Neural crest cell (in vitro differentiated cells): ENCODE measurements at places on chromosomes 6 and 20.
A peak's percentile ranks its signal among the peaks of the same experiment; 100 is the strongest.

GRCh38 chr20:34344238-34344637 is 18.8 kb upstream of the ITCH start:
- no peak for DNase-seq

- DNase-seq = no peak
These were observed 16.7 kb downstream of the TRAPPC3L start for GRCh38 chr6:116528780-116529179.

DNA sequence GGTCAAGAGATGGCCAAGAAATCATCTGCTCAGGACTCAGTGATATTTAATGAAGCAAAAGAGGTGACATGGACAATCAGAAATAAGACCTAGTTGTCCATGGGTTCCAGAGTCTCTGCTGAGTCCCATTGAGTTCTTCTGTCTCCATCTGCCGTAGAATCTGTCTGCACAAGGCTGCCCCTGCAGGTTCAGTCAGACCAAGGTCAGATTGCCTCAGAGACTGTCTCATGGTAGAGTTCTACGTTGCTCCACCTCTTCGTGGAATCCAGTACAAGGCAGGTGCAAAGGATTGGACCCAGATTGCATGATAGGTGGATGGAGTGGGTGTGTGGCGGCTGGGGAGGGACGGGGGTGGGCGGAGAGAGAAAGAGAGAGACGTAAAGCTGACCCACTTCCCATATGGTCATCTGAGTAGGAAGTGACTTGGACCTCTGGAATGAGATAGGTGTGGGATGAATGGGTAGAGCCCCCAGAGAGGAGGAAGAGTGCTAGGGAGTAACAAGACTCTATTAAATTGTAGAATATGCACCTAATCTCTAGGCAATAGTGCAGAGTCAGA is 75.3 kb downstream of the SOBP start:
- no peak for DNase-seq

- DNase-seq = no peak
These were observed 241.2 kb downstream of the FRK start for GRCh38 chr6:115819506-115819905.

DNA sequence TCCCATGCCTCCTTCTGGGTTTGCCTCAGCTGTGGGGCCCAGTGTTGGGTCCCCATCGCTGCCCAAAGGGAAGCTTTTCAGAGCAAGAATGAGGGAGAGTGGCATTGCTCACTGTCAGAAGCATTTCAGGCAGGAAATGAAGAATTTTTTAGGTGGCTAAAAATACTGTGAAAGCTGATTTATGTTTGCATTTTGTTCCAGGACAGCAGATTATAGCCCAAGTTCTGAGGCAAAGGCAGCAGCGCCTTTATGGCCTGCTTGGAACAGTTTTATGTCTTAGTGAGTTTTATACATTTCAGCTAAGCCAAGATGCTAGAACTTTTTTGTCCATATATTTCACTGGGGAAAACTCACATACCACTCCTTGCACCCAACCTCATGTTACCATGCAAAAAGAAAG is 4.3 kb upstream of the CCDC167 start:
- no peak for DNase-seq

DNA sequence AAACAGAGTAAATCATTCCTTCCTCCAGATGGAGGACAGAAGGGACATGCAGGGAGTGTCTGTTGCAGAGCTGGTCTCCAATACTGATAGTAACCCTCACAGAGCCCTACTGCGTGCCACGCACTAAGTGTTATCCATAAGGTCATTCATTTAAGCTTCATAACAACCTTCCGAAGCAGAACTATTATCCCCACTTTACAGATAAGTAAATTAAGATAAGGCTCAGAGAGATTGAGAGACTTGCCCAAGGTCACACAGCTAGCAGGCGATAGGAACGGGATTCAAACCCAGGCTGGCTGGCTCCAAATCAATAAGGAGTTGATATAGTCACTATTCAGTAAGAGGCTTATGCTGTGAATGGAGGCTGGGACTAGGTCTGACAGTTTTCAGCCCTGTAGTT is 30.6 kb downstream of the CPNE5 start:
- DNase-seq = no peak

DNA sequence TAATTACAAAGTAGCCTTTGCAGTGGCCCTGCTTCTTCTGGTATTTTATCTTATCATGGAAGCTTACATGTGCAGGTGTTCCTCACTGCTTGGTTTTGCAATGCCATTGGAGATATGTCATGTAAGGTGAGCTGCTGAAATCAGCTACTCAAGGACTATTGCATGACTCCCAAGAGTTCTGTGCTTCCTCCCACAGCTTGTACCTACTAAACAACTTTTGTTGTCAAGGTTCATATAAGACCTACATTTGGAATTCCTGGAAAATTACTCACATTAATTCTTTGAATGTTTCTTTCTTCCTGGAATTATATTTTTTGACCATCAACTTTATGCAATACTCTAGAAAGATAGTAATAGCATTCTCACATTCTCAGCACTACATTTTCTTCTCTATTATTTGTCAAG is 427.5 kb upstream of the HSF2 start:
- no peak for DNase-seq

GRCh38 chr6:46102123-46102522 is 27.7 kb upstream of the ENPP4 start:
- DNase-seq = no peak

DNA sequence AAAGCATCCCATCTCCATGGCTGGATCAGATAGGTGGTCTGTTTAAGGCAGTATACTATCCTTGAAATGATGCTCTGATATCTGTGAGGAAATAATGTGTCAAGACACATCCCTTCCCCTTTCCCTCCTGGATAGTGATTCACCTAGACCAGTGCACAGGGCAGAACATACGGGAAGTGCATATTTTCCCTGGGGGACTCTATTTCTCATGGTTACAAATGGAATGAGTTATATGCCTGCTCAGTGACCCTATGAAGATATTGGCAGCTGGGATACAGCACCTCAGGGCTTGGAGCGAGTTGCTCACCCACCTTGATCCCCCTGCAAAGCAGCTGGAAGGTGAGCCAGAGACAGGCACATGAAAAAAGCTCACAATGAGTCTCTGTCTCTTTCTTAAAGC is 67.5 kb upstream of the PRL start:
- DNase-seq = no peak

DNA sequence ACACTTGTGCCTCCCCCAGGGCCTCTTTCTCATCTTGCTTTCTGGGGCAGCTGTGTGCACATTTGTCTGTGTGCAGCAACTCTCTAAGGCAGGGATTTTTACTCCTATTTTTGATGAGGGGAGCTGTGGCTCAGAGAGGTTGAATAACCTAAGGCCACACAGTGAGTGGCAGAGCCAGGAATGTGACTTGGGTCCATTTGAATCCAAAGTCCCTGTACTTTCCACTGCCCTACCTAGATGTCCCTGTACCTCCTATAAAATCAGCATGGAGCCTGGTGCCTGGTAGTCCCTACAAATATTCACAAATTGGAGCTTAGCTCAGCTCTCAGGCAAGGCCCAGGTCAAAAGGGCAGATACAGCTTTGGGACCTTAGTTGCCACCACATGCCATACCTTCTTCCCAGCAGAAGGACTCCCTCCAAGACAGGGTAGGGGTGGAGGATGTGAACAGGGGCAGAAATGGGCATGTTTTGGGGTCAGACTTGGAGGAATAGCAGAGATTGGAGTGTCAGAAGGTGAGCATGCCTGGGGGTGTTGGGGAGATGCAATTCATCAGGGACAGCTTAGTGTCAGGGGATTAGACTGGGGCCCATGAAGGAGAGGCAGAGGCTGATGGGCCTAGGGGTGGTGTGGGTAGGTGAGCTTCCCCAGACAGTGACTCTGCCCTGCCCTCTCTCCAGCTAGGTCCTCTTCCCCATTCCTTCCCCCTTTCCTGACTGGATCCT is 4.1 kb upstream of the VEGFA start:
- no peak for DNase-seq

- no peak for DNase-seq
These were observed 39.0 kb downstream of the TNFAIP3 start for GRCh38 chr6:137906020-137906472.

- no peak for DNase-seq
These were observed 39.7 kb downstream of the TGM2 start for GRCh38 chr20:38125157-38126056.

DNA sequence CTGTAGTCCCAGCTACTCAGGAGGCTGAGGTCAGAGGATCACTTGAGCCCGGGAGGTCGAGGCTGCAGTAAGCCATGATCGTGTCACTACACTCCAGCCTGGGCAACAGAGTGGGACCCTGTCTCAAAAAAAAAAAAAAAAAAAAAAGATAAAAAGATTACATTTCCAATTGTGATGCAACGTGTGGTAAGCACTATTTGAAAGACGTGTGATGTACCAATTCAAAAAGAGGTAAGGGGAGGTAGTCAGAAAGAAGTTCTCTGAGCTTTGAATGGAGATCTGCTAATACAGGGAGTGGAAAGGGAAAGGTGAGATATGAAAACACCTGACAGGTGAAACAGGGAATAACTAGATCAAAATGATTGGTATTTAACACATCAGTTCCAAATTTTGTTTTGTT is 11.9 kb downstream of the GOPC start:
- DNase-seq = no peak

- peak; percentile 63 for DNase-seq
These were observed 93.2 kb downstream of the DLGAP4 start for GRCh38 chr20:36399147-36399968.

- DNase-seq = no peak
These were observed 119.4 kb downstream of the RFPL4B start for GRCh38 chr6:112466373-112467151.

GRCh38 chr6:148648754-148649453 is 97.9 kb upstream of the UST start:
- no peak for DNase-seq

- no peak for DNase-seq
These were observed 182.8 kb downstream of the SASH1 start for GRCh38 chr6:148525453-148525852.

DNA sequence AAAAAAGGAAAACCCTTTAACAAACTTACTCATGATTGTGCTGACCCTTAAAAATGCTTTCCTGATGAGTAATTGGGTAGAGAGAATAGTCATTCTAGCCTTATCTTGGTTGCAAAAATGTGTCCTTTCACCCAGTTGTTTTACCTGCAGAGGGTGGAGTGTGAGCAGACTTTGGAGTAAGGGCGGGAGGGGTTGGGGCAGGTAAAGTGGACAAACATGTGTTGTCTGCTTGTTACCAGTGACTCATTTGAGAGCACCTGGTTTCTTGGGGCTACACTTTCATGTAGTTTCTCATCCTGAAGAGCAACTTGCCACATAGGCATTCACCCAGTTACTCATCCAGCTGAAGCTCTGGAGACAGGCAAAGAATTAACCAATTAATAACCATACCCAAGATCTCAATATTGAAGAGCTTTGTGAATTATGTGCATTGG is 121.1 kb downstream of the TNFRSF21 start:
- DNase-seq = no peak

- DNase-seq = no peak
These were observed 12.5 kb upstream of the ENPP1 start for GRCh38 chr6:131795366-131795765.

GRCh38 chr6:169176361-169176991 is 77.2 kb downstream of the THBS2 start:
- no peak for DNase-seq

- no peak for DNase-seq
These were observed 150.7 kb upstream of the LAMP5 start for GRCh38 chr20:9363673-9364072.

DNA sequence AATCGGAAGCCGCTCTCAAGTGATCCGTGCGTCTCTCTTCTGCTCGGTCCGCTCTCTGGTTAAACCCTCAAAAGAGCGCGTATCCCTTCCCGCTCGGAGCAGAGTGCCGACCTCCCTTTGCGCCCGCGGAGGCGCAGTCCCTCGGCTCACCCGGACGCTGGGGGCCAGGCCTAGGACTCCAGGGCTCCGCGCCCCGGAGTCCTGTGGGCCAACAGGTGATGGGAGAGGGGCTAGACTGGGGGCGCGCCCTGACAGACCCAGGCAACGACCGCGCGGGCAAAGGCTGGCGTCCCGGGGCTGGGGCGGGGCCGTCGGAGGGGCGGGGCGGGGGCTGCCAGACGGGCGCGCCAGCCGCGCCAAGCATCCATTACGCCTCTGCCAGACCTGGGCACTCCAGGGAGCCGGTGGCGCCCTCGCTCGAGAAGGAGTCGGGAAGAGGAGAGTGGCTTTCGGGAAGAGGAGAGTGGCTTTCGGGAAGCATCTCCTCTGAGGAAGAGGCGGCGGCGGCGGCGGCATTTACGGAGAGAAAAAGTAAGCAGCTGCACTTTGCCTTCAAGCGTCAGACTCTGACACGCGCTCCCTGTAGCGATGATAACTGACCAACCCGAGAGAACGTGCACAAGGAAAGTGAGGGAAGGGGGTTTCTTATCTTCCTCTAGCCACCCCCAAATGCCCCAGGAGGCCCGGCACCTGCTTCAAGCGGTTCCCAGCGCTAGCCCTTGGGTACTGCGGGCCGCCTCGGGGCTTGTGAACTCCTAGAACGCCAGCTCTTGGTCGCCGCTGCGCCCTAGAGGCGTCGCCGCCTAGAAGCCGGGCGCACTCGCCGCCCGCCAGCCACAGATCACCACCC is 2.6 kb downstream of the EPHA7 start:
- DNase-seq = peak; percentile 48

GRCh38 chr20:63166193-63167020 is 49.5 kb downstream of the YTHDF1 start:
- DNase-seq = no peak

DNA sequence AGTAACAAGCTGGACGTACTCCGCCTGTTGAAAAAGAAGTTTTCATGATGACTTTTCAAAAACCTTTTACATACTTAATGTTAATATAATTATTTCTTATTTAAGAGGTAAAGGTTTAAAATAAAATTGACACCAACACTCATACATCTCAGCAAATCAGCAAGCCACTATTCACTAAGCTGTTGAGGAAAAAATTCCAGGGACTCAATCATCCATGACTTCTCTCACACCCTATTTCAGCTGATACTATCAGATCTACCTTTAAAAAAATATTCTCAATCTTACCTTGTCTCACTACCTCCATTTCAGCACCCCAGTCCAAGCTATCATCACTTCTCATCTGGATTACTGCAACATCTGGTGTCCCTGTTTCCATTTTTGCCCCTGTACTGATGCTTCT is 109.3 kb downstream of the HACE1 start:
- no peak for DNase-seq

DNA sequence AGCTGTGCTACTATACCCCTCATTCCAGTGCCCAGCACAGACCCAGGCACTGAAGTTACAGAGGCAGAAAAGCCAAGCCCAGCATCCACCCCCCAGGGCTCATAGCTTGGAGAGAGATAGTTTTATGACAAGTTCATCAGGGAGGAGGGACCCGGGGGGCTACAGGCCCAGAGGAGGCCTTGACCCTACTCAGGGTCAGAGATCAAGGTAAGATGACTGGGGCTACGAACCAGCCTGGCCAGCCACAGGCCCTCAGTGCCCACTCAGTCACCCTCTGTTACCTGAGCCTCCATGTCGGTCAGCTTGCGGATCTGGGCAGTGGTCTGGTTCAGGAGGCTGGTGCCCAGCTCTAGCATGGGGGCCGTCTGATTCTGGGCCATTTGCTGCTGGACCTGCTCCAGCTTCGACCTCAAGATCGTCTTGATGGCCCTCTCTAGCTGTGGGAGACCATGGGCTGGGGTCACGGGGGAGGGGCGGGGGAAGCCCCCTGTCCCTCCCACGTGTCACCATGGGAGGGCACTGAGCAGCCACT is 26.1 kb downstream of the ANGPT4 start:
- no peak for DNase-seq
